ENCODE measurements at places on chromosomes 13 and 19.

GRCh38 chr19:55554302-55554701, 9.0 kb upstream of the SBK3 start:
- DNase-seq = no peak

DNA sequence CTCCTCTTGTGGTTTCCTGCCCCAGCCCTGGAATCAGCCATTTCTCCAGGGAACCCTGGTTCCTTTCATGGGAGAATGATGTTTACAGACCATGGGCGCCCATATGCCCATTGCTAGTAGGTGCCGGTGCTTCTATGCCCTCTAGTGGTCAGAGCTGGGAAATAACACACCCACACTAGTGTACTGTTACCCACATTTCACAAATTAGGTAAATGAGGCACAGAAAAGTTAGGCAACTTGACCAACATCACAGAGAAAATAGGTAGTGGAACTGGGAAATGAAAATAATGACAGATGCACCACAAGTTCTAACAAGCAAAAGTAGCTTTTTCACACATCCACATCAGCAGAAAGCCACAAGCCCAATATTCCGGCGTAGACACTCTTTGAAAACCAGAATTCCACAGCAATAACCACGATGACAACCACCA, 1.3 kb upstream of the CEACAM3 start:
- DNase-seq = no peak

DNA sequence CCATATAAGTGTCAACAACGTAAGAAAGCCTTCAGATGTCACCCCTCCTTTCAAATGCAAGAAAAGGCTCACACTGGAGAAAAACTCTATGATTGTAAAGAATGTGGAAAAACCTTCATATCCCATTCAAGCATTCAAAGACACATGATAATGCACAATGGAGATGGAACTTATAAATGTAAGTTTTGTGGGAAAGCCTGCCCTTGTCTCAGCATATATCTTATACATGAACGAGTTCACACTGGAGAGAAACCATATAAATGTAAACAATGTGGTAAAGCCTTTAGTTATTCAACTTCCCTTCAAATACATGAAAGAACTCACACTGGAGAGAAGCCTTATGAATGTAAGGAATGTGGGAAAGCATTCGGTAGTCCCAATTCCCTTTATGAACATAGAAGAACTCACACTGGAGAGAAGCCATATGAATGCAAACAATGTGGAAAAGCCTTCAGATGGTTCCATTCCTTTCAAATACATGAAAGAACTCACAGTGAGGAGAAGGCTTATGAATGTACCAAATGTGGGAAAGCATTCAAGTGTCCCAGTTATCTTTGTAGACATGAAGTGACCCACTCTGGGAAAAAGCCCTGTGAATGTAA, 11.1 kb downstream of the ZNF844 start:
- DNase-seq = no peak

GRCh38 chr19:21321996-21322395, 7.2 kb downstream of the ZNF708 start:
- DNase-seq = no peak

GRCh38 chr13:26548205-26548765, 9.2 kb upstream of the WASF3 start:
- no peak for DNase-seq

- DNase-seq = peak; percentile 54
Measured at GRCh38 chr13:114065141-114065925, 67.1 kb downstream of the RASA3 start.

GRCh38 chr19:27905074-27905473, 1307.9 kb downstream of the UQCRFS1 start:
- DNase-seq = no peak

DNA sequence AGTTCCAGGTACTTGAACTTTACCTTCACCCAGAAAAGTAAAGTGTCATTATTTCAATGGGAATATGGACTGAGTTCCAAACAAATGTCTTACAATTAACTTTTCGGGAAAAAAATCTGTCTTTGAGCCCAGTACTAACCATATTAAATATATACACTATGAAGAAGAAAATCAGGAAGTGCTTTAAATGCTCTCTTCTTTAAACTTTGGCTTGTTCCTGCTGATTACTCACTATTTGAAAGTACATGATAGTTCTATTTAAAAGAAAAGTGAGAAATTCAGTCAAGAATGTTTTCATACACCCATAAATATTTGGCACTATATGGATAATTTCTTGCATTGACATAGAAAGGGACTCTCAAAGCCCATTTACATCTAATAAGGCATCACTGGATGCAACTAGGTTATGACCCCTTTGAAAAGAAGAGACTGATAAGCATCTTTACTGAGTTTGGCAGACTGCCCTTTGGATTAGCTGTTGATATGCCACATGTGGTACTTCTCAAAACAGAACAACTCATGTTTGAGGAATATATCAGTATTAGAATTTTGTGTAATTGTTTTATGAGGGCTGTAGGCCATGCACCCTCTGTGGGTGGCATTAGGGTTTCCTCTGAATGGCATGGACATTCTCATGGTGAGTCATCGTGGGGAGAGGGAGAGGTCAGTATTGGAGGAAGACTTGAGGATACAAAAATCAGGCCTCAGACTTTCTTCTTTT, 25.0 kb upstream of the VWA8 start:
- no peak for DNase-seq

DNA sequence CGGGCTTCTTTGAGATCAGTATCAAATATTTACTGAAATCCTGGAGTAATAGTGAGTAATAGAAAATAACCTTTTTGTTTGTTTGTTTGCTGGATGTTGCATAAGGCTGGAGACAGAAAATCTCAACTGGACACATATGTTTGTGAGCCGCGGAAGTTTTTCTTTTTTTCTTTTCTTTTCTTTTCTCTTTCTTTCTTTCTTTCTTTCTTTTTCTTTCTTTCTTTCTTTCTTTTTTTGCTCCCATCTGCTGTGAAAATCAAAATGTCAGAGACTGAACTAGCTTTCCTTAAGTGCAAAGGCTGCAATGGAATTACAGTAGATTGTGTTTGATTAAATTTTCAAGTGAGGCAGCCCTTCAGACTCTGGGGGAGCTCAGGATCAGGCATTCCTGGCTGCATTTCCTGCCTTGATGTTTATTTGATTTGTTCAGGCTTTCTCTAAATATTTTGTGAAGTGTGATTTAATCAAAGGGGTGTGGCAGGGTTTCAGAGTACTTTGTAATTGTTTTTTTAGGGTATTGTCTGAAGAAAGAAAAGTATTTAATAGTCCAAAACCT, 319 bp downstream of the FRY start:
- DNase-seq = no peak

- no peak for DNase-seq
Measured at GRCh38 chr13:40697711-40698110, 31.3 kb upstream of the FOXO1 start.

GRCh38 chr13:111011899-111012298, 97.0 kb upstream of the ANKRD10 start:
- no peak for DNase-seq

DNA sequence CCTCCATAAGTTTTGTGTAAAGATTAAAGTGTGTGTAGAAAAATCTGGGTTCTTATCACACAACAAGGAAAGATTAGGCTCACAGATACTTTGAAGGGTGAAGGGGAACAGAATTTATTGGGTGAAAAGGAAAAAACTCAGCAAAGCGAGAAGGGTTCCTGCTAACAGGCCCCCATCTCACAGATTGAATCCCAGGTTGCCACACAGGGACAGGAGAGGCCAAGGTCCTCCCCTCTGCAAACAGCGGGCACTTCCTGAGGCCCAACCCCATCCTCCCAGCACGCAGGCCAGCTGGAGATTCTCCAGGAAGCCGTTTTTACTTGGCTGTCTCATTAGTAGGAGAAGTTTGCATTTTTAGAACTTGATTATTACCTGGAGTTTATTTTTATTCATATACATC, 15.2 kb upstream of the ERCC5 start:
- no peak for DNase-seq

GRCh38 chr13:98222816-98223215, 45.7 kb upstream of the RNF113B start:
- DNase-seq = no peak

- DNase-seq = no peak
Measured at GRCh38 chr13:93984876-93985275, 494.6 kb downstream of the DCT start.

- no peak for DNase-seq
Measured at GRCh38 chr19:14400951-14401431, 18.1 kb downstream of the DDX39A start.

DNA sequence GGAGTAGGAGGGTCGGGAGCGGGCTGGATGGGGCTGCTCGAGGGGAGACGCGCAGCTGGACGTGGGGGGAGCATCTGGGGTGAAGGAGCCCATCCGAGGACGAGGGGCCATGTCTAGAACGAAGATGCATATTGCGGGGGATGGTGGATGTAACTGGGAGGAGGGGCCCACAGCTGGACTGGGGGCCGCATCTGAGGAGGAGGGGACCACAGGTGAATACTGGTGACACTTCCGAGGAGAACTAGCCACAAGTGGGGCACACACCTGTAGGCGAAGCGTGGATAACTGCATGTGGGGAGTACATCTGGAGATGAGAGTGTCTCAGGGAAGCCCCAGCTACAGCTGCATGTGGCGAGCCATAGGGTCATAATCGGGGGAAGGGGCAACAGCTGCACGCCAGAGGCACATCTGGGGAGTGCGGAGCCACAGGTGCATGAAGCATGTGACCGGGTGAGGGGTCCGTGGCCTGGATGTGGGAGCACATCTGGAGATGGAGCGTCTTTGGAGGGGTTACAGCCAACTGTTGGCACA, 402 bp downstream of the ZSWIM9 start:
- DNase-seq = no peak

- no peak for DNase-seq
Measured at GRCh38 chr19:12750851-12751250, 740 bp upstream of the BEST2 start.

GRCh38 chr13:101499406-101499805, 46.9 kb downstream of the ITGBL1 start:
- DNase-seq = no peak

GRCh38 chr13:38013676-38014075, 144.1 kb upstream of the TRPC4 start:
- no peak for DNase-seq

DNA sequence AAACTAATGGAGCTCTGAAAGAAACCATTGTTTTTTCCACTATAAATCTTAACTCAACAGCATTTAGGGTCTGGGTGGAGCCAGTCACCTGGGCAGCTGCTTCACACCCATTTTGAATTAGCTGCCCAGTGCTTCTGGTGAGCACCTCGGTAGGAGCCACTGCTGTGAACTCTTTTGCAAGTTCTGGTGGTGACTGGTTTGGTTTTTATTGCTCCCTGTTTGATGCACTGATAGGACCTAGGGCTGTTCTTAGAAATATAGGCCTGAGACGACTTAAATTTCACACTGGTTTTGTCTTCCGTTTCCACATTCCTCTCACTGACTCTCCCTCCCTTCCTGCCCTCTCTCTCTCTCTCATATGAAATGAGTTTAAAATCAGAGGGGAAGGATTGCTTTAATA, 103.9 kb downstream of the GGACT start:
- DNase-seq = no peak

GRCh38 chr19:7355151-7355820, 6.5 kb downstream of the ARHGEF18 start:
- no peak for DNase-seq

DNA sequence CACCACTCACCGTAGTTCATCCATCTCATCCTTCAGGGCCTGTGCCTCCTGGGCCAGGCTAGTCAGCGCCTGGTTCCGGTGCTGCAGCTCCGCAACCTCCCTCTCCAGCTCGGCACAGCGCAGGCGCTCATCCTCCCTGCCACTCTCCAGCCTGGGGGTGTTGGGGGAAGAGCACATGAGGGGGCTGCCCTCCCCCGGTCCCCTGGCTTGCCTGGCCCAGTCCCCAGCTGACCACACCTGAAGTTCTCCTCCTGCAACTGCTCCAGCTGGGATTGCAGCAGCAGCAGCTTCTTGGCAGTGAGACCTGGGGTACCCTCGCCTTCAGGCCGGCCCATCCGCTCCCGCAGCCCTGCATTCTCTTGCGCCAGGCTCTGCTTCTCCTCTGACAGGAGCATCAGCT, 4.4 kb downstream of the HOOK2 start:
- DNase-seq = no peak

- DNase-seq = peak; percentile 92
Measured at GRCh38 chr19:7926021-7926726, at the start of gene CTXN1. Gene CTXN1, minus strand, starts transcription at chr19:7926135. Its CDS starts 597 bp downstream, at chr19:7925538.

GRCh38 chr19:29785955-29786589, 25.7 kb upstream of the CCNE1 start:
- DNase-seq = peak; percentile 43

DNA sequence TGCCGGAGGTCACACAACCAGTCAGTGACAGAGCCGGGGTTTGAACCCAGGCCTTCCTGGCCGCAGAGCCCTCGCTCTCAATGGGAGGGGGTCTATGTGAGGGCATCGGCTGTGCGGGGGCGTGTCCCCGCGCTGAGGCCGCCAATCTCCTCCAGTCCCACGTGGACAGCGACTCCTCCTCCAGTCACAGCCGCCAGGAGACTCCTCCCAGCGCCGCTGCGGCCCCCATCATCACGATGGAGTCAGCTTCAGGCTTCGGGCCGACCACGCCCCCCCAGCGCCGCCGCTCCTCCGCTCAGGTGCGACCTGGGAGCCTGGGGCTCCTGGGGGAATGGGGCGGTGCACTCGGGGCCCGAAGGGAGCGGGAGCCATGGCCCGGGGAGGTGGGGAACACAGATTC, 6.0 kb downstream of the SPRED3 start:
- peak; percentile 61 for DNase-seq

GRCh38 chr19:47464675-47465419, 6.8 kb downstream of the SLC8A2 start:
- DNase-seq = no peak

GRCh38 chr13:35057858-35058257, 115.8 kb downstream of the NBEA start:
- no peak for DNase-seq

DNA sequence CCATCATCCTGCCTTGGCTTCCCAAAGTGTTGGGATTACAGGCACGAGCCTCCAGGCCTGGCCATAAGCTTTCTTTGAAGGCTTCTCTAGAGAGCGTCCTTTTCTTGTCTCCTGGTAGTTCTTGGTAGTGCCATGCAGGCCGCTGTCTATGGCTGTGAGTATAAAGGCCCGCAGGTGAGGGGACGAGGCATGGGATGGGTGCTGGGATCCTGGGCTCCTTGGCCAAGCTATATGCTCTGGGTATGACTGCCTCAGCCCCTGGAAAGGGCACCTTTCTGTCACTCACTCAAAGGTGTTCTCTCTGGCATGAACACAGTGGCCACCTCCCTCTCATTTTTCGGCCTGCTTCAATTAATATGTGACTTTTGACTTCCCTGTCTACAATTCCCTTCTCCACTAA, 6.3 kb upstream of the ABCC4 start:
- no peak for DNase-seq

- DNase-seq = no peak
Measured at GRCh38 chr13:51534041-51534817, 50.0 kb upstream of the WDFY2 start.

GRCh38 chr13:110880627-110881026, 34.2 kb downstream of the ANKRD10 start:
- DNase-seq = no peak

- DNase-seq = no peak
Measured at GRCh38 chr13:21957833-21958232, 287.0 kb downstream of the FGF9 start.

- DNase-seq = no peak
Measured at GRCh38 chr19:38669552-38669951, 22.1 kb downstream of the ACTN4 start.
